ENCODE measurements at places on chromosomes 4 and X. TPM values are rescaled to one million over a fixed set of nuclear protein-coding genes. Genes with fewer than 3 reads are reported as not detected.

The SPIN2A gene
- total RNA-seq: 0.14 TPM

The TNIP3 gene
- total RNA-seq: 0.80 TPM

The LDB2 gene
- total RNA-seq: 117 TPM

The ZGRF1 gene
- 28.2 TPM for total RNA-seq

The CCNG2 gene
- total RNA-seq: 24.2 TPM

The FGFR3 gene
- 0.29 TPM for total RNA-seq

The RNF212 gene
- 0.36 TPM for total RNA-seq

The TTC29 gene
- not detected for total RNA-seq

The FAM184B gene
- under 0.01 TPM for total RNA-seq

The MAGEA1 gene
- not detected for total RNA-seq

Measured in thoracic aorta endothelial cell (primary cell).